ENCODE measurements at places on chromosomes 7 and 10. TPM values are rescaled to one million over a fixed set of nuclear protein-coding genes. Genes with fewer than 3 reads are reported as not detected.

Gene SYCE1
- polyA plus RNA-seq, result 0.43 TPM

DNA sequence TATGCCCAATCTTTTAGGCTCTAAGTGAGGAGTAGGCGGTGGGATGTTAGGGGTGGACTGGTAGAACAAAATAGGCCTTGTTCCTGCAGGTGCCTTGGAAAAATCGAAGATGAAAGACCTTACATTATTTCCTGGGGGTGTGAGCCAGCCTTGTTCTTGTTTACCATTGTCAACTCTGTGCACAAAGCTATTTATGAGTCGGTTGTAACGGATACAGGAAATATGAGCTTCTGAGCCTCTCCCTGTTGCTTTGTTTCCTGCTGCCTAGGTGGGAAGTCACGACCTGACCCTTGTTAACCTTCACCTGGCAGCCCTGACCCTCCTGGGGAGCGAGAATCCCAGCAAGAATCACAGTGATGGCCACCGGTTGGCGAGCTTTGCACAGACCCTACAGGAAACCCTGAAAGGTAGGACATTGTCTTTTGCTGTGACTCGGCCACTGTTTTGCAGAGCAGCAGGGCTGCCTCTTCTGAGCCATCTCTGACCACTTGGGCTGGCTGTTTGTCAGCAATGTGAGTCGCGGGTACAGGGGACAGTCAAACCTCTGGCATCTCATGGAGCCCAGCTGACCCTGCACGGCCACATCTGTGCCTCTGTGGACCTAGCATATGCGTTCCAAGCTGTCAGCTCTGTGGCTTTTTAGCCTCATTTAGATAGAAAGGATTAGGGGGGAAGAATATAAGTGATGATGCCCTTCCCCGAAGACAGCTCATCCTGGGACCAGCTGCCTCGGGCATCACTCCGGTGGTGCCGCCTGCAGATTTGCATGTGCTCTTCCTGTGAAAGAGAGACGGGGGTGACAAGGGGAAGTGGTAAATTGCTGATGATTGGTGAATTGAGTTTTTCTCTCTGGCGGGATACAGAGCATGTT lies 102.1 kb upstream of the ANLN start:
- DNase-seq, result no peak

DNA sequence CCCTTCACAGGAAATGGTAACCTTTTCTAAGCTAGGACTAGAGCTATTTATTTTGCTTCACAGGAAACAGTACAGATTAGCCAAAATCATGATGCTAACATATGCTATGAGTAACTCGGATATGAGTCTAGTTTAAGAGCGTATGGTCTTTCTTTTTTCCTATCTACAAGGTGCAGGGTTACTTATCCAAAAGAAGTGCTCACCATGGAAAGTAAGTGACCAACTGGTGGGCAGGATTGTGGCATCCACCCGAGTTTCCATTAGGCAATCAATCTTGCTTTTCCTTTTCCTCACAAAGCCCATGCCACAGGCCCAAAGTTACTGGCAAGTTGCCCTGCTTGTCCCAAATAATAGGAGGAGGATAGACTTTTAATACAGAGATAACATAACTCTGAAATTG lies 765.1 kb upstream of the POM121L12 start:
- DNase-seq, result no peak

DNA sequence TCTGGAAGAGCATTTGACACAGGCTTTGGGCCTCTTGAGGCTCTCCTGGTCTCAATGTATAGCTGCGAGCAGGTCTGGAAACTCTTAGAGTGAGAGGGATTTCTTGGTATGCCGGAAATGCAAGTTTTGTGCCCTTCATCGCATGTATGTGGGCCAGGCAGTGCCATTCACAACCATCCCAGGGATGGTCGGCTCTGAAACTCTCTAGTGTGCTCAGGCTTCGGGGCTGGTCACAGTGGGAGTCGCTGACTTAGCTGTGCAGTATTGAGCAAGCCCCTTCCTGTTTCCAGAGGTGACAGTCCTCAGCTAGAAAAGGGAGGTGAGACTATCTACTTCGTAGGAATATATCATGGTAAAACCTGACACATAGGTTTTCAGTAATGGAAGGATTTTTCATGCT lies 2.0 kb upstream of the AOAH start:
- no peak for DNase-seq
